ENCODE measurements at places on chromosomes 13 and 19.
A peak's percentile ranks its signal among the peaks of the same experiment; 100 is the strongest.

GRCh38 chr13:101567841-101568240, 115.4 kb downstream of the ITGBL1 start:
- no peak for DNase-seq

GRCh38 chr19:49985871-49986270, 24.9 kb upstream of the SIGLEC11 start:
- DNase-seq, result no peak

GRCh38 chr13:99871249-99871898, 100.2 kb downstream of the ZIC5 start:
- no peak for DNase-seq

- DNase-seq, result peak; percentile 44
Measured at GRCh38 chr13:73702419-73703071, 431.7 kb downstream of the KLF12 start.

DNA sequence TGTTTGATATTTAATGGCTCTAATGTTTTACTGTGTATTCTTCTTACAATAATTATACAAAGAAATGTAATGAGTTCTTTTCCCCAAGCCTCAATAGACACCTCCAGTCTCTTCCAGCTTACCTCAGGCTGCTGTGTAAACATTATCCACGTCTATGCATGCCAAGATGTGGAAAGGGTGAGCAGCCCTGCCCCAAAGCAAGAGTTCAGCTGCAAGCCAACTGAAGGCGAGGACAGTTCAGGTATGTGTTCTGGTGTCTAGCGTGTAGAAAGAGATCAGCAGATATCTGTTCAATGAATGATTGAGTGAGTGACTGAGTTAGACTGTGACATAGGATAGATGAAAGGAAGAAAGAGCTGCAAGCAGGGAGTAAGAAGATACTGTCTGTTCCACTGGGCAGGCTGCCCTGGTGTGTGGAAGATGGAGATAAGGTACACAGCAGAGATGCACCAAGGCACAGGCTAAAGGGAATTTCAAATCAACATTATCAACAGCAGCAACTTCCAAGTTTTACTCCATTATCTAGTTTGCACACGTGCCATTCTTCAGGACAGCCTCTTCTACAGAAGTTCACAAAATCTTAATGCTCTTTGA, 66.0 kb downstream of the LATS2 start:
- DNase-seq, result no peak

DNA sequence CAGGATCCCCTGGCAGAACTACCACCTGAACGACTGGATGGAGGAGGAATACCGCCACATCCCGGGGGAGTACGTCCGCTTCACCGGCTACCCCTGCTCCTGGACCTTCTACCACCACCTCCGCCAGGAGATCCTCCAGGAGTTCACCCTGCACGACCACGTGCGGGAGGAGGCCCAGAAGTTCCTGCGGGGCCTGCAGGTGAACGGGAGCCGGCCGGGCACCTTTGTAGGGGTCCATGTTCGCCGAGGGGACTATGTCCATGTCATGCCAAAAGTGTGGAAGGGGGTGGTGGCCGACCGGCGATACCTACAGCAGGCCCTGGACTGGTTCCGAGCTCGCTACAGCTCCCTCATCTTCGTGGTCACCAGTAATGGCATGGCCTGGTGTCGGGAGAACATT, 7.5 kb downstream of the FUT2 start:
- DNase-seq, result no peak

- no peak for DNase-seq
Measured at GRCh38 chr19:48755084-48755641, at the start of gene FGF21. FGF21 (plus strand) TSS chr19:48755524; CDS start chr19:48756237, 713 bp downstream.
